ENCODE measurements at places on chromosomes 7 and 10.

- peak; percentile 66 for DNase-seq
Measured at GRCh38 chr10:63265222-63265617, 132.1 kb downstream of the NRBF2 start.

DNA sequence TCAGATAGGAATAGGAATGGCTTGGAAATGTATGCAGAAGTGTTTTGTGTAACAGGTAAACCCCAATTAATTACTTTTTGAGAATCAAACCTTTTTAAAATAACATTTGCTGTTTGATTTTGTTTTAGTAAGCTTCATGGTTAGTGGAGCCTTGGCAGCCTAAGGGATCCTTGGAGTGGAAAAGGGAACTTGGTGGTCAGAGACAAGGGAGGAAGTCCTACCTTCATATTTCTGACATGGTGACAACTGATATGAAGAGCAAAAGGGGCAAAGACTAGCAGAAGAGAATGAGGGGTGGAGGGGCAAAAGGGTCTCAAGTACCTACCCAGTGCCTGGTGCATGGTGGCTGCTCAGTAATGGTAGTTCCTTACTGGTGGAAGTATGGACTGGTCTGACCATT, 32.3 kb downstream of the AHCYL2 start:
- peak; percentile 38 for DNase-seq

- peak; percentile 67 for DNase-seq
Measured at GRCh38 chr7:27895551-27895950, 155.6 kb downstream of the TAX1BP1 start.

- peak; percentile 18 for DNase-seq
Measured at GRCh38 chr7:91083855-91084644, 180.2 kb upstream of the FZD1 start.

DNA sequence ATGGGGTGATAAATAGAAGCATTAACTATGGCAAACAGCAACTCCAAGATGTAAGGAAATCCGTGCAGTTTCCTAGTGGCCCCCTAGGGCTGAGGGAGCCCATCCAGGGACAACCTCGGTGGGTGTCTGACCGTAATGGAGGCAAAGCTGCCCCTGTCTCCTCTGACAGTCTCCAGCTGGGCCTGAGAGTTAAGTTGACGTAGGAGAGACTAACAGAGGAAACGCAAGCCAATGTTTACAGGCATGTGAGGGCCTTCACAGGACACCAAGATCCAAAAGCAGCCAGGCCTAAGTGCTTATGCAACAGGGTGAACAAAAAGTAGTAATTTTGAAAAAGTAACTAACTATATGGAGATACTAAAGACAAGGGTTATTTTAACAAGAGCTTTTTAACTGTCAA, 330.0 kb upstream of the C7orf33 start:
- DNase-seq, result no peak

- no peak for DNase-seq
Measured at GRCh38 chr7:24133691-24134090, 150.3 kb upstream of the NPY start.

- DNase-seq, result no peak
Measured at GRCh38 chr7:111363099-111363498, 199.2 kb downstream of the IMMP2L start.

DNA sequence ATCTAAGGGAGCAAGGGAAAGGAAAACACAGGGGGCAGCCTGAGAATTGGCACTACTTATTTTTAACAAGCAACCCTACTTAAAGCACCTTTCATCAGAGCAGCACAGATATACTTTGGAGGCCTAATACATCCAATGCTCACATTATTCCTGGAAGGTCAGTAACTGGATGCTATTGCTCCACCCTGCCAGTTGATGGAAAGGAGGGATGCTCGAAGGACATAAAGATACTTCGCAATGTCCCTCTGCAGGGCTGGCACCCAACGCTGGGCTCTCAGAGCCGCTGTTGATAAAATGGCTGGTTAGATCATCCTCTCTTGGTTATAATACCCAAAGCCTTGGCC, 307.9 kb upstream of the AOAH start:
- no peak for DNase-seq

DNA sequence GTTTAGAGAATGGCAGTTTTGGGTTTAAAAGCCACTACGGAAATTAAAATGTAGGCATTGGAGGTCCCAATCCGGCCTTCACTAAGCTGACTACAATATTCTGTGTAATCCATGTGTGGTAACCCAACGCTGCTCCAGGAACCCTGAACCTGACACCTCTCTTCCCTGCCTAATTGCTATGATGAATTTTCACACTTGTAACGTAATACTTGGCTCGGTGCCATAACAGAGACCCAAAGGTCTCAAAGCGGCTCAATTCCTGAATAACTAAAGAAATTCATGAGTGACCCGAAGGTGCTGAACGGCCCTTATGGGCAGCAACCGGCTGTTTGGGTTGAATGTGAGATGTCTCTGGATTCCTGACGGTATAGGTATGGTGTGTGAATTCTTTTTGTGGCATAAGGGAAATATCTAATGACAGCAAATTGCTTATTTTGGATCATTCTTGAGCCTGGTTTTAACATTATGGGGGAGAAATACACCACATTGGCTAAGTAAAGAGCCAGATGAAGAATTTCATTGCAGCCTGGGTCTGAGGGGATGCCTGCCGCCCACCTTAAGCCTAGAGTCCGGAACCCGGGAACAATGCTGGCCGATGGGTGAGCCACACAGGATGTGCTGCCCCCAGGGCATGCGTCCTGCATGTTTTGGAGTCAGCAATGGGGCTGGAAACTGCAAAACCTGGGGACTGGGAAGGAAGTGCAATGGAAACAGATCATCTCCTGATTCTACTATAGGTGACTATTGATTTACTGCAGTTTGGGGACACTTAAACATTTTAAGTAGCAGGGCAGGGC, 69.7 kb upstream of the FZD8 start:
- no peak for DNase-seq

GRCh38 chr10:108663587-108663986, 1259.7 kb downstream of the XPNPEP1 start:
- no peak for DNase-seq

DNA sequence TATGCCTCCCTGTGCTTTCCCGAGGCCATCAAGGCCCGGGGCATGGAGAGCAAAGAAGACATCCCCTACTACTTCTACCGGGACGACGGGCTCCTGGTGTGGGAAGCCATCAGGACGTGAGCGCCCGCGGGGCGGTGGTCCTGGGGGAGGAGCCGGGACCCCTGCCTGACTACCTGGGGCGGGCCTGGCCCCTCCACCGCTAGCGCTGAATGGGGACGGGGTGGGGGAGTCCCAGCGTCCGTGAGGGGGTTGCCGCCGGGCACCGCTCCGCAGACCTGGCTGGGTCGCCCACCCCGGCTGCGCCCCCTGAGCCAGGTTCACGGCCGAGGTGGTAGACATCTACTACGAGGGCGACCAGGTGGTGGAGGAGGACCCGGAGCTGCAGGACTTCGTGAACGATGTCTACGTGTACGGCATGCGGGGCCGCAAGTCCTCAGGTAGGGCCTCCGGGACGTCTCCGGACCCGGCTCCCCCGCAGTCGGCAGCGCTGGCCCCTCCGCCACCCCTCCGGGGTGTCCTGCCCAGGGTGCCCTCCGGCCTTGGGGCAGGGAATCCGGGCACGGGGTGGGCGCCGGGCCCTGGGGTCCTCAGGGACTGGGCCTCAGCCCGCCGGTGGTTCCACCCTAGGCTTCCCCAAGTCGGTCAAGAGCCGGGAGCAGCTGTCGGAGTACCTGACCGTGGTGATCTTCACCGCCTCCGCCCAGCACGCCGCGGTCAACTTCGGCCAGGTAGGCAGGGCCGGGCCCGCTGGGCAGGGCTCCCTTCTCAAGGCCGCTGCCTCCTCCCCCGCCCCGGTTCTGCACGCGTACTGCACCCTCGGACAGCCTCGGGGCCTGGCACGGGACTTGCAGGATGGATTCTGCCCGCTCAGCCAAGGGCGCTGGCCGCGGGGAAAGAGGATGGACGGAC, 69.3 kb downstream of the ALOX5 start:
- no peak for DNase-seq

- DNase-seq, result no peak
Measured at GRCh38 chr10:122186816-122187810, 84.0 kb upstream of the BTBD16 start.

GRCh38 chr7:138359870-138360559, 100.0 kb upstream of the TRIM24 start:
- no peak for DNase-seq

GRCh38 chr7:47213276-47213675, 368.6 kb downstream of the TNS3 start:
- no peak for DNase-seq

DNA sequence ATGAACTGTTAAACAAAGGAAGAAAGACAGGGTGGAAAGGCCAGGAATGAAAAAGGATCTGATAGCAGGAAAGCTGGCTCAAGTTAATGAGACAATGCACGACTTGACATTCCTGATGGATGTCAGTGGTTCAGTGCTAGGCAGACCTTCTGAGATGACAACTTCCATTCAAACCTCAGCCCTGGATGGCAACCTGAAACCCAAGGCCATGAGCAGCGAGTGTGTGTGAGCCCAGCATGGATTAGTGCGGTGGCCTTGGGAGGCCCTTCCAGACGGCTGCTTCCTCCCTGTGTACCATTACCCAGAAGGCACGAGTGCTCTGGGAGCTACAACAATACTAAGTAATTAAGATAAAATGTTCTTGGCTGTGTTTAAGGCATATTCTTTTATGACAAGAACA, 18.8 kb downstream of the TRIL start:
- DNase-seq, result no peak

DNA sequence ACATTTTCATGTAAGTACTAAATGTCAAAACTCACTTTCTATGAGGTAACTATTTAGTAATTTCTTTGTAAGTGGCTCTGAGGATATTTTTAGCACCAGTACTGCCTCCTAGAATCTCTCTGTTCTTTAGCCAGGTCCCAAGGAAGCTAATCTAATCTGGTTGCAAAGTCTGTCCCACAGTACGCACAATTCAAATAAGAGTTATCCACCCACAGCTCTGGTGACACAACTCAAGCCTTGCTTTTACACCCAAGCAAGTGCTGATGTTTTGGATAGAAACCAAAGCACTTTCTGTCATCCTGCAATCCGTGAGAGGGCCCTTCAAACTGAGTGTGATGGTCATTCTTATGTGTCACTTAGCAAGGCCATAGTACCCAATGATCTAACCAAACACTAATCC, 14.5 kb downstream of the GIMAP5 start:
- DNase-seq, result no peak

DNA sequence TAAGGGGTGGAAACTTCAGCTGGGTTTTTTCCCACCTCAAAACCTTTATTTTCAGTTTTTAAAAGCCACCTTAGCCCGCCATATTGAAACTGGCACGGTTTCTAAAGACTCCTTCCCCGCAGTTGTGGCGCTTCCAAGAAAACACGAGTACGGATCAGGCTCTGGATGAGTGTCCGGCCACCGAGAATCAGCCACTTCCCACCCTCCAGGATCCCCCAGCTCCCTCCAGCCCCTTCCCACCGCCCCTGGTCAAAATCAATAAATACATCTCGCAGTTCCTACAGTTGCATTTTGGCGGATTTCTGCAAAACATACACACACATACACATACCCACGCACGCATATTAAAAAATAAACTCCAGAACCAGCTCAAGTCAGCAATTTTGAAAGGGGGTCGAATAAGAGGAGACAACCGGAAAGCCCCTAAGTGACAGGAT, 1.1 kb downstream of the SFMBT2 start:
- no peak for DNase-seq

GRCh38 chr7:1642291-1642731, 27.8 kb upstream of the ELFN1 start:
- DNase-seq, result no peak

- DNase-seq, result peak; percentile 60
Measured at GRCh38 chr10:96370584-96371157, 11.9 kb upstream of the OPALIN start.

- DNase-seq, result no peak
Measured at GRCh38 chr7:90920336-90920735, 324.2 kb downstream of the CDK14 start.

DNA sequence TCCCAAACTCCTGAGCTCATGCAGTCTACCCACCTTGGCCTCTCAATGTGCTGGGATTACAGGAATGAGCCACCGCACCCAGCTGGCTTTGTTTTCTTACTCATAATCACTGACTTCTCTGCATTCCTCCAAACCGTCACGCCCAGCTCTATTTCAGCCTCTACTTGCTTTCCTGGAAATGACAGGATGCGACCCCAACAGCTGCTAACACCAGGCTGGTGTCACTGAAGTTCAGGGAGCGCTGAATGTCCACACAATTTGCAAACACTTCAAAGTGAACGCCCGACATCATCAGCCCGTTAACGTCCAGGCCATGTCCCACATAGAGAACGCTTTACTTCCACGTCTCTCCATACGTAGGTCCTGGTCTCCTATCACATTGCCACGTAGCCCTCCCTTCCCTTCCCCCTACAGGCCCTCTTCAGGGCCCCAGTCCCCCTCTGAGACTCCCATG, 12.8 kb upstream of the PROSER2 start:
- no peak for DNase-seq

DNA sequence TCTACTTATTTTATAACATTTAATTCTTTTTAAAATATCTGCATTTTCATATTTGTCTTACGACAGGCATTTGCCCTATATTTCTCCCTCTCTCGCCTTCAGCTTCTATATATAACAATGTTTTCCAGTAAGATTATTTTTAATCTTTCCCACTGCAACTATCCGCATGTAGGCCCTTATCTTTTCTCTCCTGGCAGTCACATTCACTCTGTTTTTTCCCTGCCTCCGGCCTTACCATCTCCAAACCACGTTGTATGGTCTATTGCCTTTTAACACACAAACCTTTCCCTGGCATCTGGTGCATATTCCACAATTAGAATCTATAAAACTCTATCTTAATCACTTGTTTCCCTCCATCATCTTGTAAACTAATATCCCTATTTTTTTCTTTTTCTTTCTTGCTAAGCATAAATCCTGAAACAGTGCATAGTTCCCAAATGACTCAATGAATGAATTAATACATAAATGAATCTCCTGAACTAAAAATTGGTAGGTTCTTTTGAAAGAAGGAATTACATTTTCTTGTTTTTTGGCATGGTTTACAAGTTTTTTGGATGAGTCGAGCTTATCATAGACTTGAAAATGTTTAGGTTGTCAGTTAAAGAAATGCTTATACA, 173.2 kb downstream of the SEMA3A start:
- no peak for DNase-seq

DNA sequence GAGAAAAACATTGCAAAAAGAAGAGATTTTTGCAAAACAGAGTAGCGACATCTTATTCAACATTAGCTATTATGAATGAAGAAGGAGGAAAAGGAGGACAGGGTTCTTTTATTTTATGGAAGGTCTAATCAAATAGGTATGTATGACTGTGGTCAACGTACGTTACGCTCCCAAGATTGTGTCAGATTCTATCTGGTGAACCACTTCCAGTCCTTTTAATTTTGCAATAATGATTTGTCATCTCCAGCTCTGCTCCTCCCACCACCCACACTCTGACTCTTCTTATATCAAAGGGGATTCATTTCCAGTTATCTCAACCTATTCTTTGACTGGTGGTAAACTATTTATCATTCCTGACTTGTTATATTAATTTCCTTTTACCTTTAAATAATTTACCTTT, 259.9 kb downstream of the CACNA2D1 start:
- DNase-seq, result no peak

DNA sequence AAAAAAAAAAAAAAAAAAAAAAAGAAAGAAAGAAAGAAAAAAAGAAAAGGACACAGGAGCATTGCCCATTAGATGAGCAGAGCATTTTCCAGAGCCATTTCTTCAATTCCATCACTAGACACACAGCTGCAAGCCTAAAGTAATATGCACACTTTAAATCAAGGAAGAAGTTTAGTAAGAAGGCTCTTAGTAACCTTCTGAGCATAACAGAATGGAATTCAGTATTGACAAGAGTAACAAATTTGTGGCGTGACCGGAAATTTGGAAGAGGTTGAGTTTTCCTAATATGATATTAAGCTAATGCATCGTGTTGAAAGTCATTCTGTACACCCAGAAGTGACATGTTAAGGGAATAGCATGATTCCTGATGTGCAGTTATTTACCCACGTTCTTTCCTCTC, 35.3 kb downstream of the SMURF1 start:
- DNase-seq, result no peak
